HFFc6 (cell line): ENCODE measurements at places on chromosomes 6 and 20. TPM values are rescaled to one million over a fixed set of nuclear protein-coding genes. Genes with fewer than 3 reads are reported as not detected.

DNA sequence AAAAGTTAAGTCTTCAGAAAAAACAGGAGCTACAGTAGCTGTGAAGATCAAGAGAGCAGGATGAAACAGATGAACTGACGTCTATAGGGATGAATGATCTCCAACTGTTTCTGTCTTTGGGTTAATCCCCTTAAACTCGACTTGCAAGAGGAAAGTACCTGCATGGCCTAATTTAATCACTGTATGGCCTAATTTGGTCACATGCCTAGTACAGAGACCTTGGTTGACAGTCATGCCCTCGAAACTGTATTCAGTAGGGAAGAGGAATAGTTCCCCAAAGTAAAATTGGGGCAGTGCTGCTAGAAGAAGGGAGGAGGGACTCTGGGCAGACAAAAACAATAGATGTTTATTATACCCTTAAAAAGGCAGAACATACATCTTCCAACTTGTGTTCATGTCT, 10.0 kb upstream of the SMAP1 start:
- no peak overlapping the region for H3K27ac ChIP-seq
- no peaks in the 10 kb centered on the region for H3K36me3 ChIP-seq
- H3K4me1 ChIP-seq, result no peaks in the 10 kb centered on the region
- no peak for DNase-seq

- DNase-seq, result no peak
- peak overlapping the region; percentile 97 for H3K4me3 ChIP-seq
- H3K4me1 ChIP-seq, result peaks cover 25% of the 10 kb centered on the region
- H3K36me3 ChIP-seq, result peaks cover 46% of the 10 kb centered on the region
- H3K27ac ChIP-seq, result peak overlapping the region; percentile 100
These were observed 6.1 kb downstream of the EEF1A1 start for GRCh38 chr6:73514746-73515110.

DNA sequence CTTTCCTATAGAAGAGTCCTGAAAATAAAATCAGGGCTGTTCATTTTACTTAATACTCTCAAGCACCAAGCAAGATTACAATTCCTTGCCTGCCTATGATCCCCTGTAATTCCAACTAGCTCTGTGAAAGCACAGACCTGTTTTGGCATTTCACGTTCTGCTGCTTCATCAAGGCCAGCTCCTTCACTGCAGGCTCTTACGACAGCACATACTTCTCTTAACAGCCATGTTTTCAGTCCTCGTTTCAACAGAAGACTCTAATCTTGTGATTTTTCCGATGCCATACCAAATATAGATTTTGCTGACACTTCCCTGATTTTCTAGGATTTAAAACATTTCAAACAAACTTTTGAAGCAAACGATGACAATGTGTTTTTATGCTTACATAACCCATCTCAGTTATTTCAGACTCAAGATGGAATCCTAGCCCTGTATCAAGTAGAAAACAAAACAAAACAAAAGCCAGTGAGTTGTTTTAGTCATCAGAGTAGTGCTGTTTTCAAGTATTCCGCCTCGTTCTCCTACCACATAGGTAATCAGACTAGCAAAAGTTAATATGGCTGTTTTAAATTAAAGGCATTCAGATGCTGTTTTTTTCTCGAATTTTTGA, 616.5 kb upstream of the CITED2 start:
- peaks cover 53% of the 10 kb centered on the region for H3K4me1 ChIP-seq
- peak overlapping the region; percentile 72 for H3K27ac ChIP-seq
- no peaks in the 10 kb centered on the region for H3K27me3 ChIP-seq
- peaks cover 23% of the 10 kb centered on the region for H3K36me3 ChIP-seq
- H3K4me3 ChIP-seq, result no peak overlapping the region; the same call in 1 of the 2 replicates

DNA sequence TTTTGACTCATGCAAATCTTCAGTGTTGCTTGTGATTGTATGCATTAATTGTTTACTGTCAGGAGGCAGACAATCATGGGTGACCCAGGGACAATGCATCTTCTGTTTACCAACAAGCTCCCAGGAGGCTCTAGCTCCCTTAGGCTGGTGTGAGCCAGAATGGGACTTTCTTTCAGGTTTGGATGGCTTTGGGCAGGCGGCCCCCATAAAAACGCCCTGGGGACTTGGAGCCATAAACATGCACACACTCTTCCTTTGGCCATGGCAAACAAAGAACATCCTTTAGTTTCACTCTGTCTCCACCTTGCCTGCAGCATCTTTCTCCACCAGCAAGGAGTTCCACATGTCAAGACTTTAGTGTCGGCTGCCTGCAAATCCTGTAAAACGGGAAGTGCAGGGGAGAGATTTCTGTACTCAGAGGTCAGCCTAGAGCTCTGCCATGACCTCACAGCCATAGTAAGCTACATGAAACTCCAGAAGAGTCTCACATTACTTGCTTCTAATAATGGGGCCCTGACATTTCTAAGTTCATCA, 127.6 kb downstream of the MAP3K7 start:
- no peak for DNase-seq
- H3K27me3 ChIP-seq, result peaks cover 5% of the 10 kb centered on the region; the same call in 1 of the 2 replicates
- no peaks in the 10 kb centered on the region for H3K36me3 ChIP-seq
- no peaks in the 10 kb centered on the region; the same call in 1 of the 2 replicates for H3K4me1 ChIP-seq

Gene LCA5
- total RNA-seq, result 2.9 to 3.5 TPM (median 3.2 TPM) in 3 replicates

Gene FAM217A
- total RNA-seq, result not detected in 2 replicates

Gene RNF114
- 41.8 and 61.0 TPM in 2 replicates for total RNA-seq

Gene BTNL2
- not detected in 3 replicates for total RNA-seq

DNA sequence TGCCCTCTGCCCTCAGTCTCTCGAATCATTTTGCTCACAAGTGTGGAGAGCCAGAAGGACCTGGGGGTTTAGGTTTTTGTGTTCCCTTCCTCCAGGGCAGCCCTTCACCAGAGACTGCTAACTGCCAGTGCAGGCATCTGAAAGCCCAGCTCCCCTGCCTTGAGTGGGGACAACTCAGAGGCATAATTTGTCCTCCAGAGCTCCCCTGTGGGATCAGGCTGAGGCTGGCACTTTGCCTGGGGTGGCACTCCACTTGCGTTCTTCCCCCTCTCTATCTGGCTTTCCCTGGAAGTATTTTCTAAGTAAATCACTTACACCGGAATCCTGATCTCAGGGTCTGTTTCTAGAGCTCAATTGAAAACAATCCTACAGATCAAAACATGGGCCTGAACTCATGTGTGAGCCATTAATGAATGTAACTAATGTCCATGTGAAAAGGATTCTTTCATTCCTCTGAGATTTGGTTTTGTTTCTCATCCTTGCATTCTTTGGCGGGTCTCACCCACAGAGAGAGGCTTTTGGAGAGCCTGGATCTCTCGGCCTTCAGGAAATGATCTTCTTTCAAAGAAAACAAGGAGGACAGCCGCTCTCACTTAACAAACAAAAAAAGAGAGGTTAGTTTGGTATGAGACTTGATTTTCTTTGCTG, 125.7 kb upstream of the RIPOR2 start:
- H3K27ac ChIP-seq, result peak overlapping the region; percentile 66
- no peaks in the 10 kb centered on the region; the same call in 1 of the 2 replicates for H3K36me3 ChIP-seq
- no peak for DNase-seq
- H3K4me1 ChIP-seq, result peaks cover 23% of the 10 kb centered on the region
- peaks cover 2% of the 10 kb centered on the region; the same call in 1 of the 2 replicates for H3K27me3 ChIP-seq

DNA sequence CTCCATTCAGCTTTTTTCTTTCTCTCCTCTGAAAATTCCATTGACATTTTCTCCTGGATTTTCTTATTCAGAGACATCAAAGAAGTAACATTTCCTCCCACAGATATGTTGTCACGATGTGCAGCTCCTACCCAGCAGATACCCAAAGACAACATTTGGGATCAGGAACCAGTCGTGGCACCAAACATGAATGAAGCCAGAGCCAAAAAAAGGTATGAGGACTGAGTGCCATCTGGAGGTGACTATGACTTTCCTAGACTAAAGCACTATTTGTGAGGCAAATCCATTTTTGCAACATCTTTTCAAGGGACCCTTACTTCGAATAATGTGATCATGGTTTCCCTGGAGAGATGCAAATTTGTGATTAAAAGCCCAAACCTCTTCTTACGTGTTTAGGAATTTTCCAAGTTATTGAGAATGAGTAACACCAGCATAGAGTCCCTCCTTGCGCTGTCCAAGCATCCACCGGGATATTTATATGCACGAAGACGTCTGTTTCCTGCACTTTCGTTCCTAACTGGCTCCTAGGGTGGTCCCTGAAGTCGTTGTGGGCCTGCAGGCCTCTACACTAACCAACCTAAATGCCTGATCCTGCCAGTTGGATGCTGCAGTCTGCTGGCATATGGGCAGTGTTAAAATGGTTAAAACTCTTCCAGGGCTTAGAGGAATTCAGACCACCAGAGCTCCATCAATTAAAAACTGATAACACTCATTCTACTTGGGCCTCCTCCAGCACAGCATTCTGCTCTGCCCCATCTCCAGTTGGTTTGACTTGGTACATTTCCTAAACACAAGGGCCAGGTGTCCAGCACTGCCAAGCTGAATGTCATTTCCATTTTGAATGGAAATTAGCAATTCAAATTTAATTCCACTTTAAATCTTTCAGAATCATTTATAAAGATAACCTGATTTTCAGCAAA, 256.6 kb downstream of the C6orf118 start:
- DNase-seq, result no peak
- H3K4me1 ChIP-seq, result no peaks in the 10 kb centered on the region
- H3K36me3 ChIP-seq, result no peaks in the 10 kb centered on the region
- no peaks in the 10 kb centered on the region; the same call in 1 of the 2 replicates for H3K27me3 ChIP-seq
- H3K4me3 ChIP-seq, result no peak overlapping the region

DNA sequence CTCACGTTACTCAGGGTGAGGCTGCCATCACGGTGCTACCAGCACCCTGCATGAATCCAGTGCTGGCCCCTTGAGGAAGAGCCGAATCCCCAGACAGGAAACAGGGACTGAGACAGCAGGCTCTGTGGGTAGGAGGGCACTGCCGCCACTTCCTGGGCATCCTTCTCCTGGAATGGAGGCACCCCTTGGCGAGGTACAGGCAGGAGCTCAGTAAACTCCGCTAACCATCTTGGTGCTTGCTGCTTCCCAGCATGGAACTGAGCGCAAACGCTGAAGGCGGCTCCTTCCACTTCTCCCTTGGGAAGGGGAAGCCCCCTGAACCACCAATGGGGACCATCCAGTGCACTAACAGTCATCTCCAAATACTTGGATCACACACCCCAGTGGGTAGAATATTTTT, 13.5 kb upstream of the CCDC167 start:
- no peak for DNase-seq
- no peaks in the 10 kb centered on the region for H3K36me3 ChIP-seq
- no peak overlapping the region for H3K4me3 ChIP-seq
- H3K4me1 ChIP-seq, result peaks cover 22% of the 10 kb centered on the region
- no peak overlapping the region for H3K27ac ChIP-seq

GRCh38 chr6:29537714-29538403, 21.7 kb downstream of the UBD start:
- no peak overlapping the region for H3K4me3 ChIP-seq
- H3K27ac ChIP-seq, result no peak overlapping the region
- 0 out of 2 replicates have a peak, but pooled peaks cover 5% of the 10 kb centered on the region for H3K36me3 ChIP-seq

Gene DDO
- total RNA-seq, result 0.50 to 1.3 TPM (median 0.93 TPM) in 3 replicates

Gene HLA-DRB1
- total RNA-seq, result not detected in 3 replicates

DNA sequence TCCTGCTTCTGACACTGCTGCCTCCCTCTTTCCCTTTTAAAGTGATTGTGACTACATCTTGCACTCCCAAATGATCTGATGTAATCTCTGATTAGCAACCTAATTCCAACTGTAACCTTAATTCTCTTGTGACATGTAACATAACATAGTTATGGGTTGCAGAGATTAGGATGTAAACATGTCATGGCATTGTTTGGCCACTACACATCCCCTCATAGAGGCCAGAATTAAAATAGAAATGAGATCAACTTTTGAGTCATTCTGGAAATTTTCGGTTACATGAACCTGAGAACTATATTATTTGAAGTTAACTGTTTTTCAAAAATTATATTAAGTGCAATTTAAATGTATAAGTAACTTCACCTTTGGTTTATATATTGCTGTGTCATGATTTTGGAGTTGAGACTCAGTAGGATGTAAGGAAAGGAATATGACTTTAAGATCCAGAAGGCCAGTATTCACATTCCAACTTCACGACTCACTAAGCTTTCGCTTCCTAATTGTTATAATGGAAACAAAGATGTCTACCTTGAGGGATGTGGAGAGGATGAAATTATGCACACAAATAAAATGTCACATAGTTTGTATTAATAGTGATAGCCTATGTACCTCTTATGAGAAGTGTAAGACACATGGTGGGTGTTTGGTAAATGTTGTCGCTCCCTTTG, 611.9 kb upstream of the MAP3K7 start:
- DNase-seq, result no peak
- no peaks in the 10 kb centered on the region for H3K36me3 ChIP-seq
- H3K4me3 ChIP-seq, result no peak overlapping the region
- no peaks in the 10 kb centered on the region; the same call in 1 of the 2 replicates for H3K27me3 ChIP-seq
- no peak overlapping the region for H3K27ac ChIP-seq

DNA sequence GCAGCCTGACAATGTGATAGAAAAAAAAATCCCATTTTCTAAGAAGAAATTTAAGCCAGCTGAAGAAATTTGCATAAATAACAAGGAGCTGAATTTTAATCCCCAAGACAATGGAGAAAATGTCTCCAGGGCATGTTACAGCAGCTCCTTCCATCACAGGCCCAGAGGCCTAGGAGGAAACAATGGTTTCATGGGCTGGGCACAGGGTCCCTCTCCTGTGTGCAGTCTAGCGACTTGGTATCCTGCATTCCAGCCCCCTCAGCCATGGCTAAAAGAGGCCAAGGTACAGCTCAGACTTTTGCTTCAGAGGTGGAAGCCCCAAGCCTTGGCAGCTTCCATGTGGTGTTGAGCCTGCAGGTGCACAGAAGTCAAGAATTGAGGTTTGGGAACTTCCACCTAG, 73.1 kb downstream of the C6orf118 start:
- peaks cover 10% of the 10 kb centered on the region; the same call in 1 of the 2 replicates for H3K36me3 ChIP-seq
- H3K4me1 ChIP-seq, result no peaks in the 10 kb centered on the region
- H3K4me3 ChIP-seq, result no peak overlapping the region
- no peak for DNase-seq
- H3K27ac ChIP-seq, result no peak overlapping the region

DNA sequence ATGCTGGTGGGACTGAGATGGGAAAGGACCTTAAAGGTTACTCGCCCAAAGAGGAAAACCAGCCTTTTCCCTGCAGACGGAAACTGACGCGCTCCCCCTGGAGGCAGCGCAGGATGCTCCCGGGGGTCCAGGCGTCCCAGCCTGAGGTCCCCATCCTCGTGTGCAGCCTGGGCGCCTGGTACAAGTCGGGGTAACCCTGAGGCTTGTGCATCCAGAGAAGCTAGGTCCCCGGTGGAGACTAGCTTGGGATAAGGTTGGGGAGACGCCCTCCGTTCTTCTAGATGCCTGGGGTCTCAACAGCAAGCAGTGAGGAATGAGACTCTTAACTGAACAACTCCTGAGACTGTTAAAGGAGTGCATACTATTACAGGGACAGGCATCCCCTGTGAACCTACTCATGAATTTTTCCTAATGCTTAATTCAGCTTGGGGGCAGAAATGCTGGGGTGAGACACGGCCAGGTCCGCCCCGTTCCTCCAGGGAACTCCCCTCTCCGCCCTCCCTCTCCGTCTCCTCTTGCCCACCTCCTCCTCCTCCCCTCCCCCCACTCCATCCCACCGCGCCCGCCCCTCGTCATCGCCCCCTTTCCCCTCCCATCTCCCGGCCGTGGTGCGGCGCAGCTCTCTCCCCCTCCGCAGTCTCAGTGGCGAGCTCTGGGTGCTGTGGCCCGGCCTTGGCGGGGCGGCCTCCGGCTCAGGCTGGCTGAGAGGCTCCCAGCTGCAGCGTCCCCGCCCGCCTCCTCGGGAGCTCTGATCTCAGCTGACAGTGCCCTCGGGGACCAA, at the start of gene PRSS35:
PRSS35 (plus strand) TSS at position 634 of the 781 bp plus-strand sequence. CDS start 10,908 bp downstream, outside the sequence.
- H3K27ac ChIP-seq, result peak within 1 kb of the TSS; percentile 33
- peak; percentile 16 for DNase-seq
- peaks cover 29% of the 10 kb centered on the region for H3K4me1 ChIP-seq

Gene TCP11
- total RNA-seq, result 0.31 to 0.78 TPM in 2 of 3 replicates, not detected in the other
